Thymus (tissue), 14 donors: ENCODE measurements at places on chromosomes 11 and 22. TPM values are rescaled to one million over a fixed set of nuclear protein-coding genes. Genes with fewer than 3 reads are reported as not detected.
A peak's percentile ranks its signal among the peaks of the same experiment; 100 is the strongest.

The P2RY2 gene
- 0.52 TPM for total RNA-seq

The HYLS1 gene
- 9.0 TPM for total RNA-seq

- H3K27me3 ChIP-seq: no peaks in the 10 kb centered on the region
- H3K27ac ChIP-seq: peak overlapping the region; percentile 99
- no peak for DNase-seq
These were observed 1.2 kb downstream of the GRK2 start for GRCh38 chr11:67267188-67268080.

- no peaks in the 10 kb centered on the region for H3K36me3 ChIP-seq
- no peak overlapping the region for H3K27ac ChIP-seq
- no peaks in the 10 kb centered on the region for H3K4me1 ChIP-seq
- H3K27me3 ChIP-seq: no peaks in the 10 kb centered on the region
These were observed 207.1 kb upstream of the ARHGAP20 start for GRCh38 chr11:110919241-110919922.

GRCh38 chr11:133058501-133058900 lies 473.8 kb downstream of the OPCML start:
- no peak for DNase-seq
- no peaks in the 10 kb centered on the region for H3K4me1 ChIP-seq
- H3K27me3 ChIP-seq: peaks cover 13% of the 10 kb centered on the region
- no peak overlapping the region for H3K4me3 ChIP-seq
- H3K36me3 ChIP-seq: no peaks in the 10 kb centered on the region

- DNase-seq: no peak
- H3K4me3 ChIP-seq: no peak overlapping the region
- H3K4me1 ChIP-seq: no peaks in the 10 kb centered on the region
- no peaks in the 10 kb centered on the region for H3K36me3 ChIP-seq
- no peak overlapping the region for H3K27ac ChIP-seq
These were observed 15.8 kb upstream of the SLC36A4 start for GRCh38 chr11:93213622-93214021.

GRCh38 chr11:97973352-97973857 lies 1047.3 kb upstream of the CNTN5 start:
- no peaks in the 10 kb centered on the region for H3K36me3 ChIP-seq
- no peaks in the 10 kb centered on the region for H3K27me3 ChIP-seq
- H3K4me1 ChIP-seq: no peaks in the 10 kb centered on the region
- H3K27ac ChIP-seq: no peak overlapping the region

DNA sequence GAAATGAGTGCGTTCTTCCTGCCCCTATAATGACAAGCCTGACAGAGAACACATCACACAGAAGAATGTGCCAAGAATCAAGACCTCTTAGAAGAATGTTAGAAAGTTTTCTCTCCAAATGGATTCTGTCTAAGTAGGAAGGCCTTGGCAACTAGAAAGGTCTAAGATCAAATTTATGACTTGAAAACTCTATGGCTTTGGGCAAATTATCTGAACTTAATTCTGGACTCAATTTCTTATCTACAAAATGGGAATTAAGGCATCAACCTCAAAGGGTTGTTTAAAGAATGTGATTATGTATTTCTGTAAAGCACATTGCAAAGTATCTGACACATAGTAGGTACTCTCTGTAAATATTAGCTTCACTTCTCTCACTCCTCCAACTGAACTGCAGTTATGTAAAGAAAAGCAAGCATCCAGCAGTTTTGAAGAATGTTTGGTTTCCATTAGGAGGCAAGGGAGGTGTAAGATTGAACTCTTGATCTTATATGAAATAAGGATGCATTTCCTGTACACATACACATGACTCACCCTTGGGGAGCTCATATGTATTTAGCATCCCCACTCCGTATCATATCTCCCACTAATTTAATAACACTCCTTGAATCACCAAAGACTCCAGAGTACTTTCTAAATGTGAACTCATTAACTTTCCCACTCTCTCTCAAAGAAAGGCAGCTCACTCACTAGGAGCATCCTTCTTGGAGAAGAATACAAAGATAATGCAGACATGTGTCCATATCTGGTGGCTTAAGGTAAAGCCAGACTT lies 77.6 kb downstream of the ETS1 start:
- no peaks in the 10 kb centered on the region for H3K27me3 ChIP-seq
- no peak overlapping the region for H3K4me3 ChIP-seq
- H3K4me1 ChIP-seq: peaks cover 62% of the 10 kb centered on the region
- H3K36me3 ChIP-seq: peaks cover 88% of the 10 kb centered on the region
- DNase-seq: no peak

GRCh38 chr11:122786896-122787295 lies 51.4 kb upstream of the CRTAM start:
- H3K27me3 ChIP-seq: no peaks in the 10 kb centered on the region
- no peak overlapping the region for H3K4me3 ChIP-seq
- DNase-seq: no peak
- no peaks in the 10 kb centered on the region for H3K4me1 ChIP-seq

- no peak overlapping the region for H3K27ac ChIP-seq
- no peak for DNase-seq
- H3K27me3 ChIP-seq: no peaks in the 10 kb centered on the region
- H3K4me1 ChIP-seq: no peaks in the 10 kb centered on the region
- no peaks in the 10 kb centered on the region for H3K36me3 ChIP-seq
- no peak overlapping the region for H3K4me3 ChIP-seq
These were observed 495.6 kb upstream of the KIRREL3 start for GRCh38 chr11:127496165-127496564.

- no peaks in the 10 kb centered on the region for H3K27me3 ChIP-seq
- no peaks in the 10 kb centered on the region for H3K4me1 ChIP-seq
- DNase-seq: no peak
- no peaks in the 10 kb centered on the region for H3K36me3 ChIP-seq
These were observed 309.6 kb downstream of the METTL15 start for GRCh38 chr11:28417601-28418323.

- H3K4me3 ChIP-seq: no peak overlapping the region
- H3K36me3 ChIP-seq: no peaks in the 10 kb centered on the region
- no peak for DNase-seq
- no peak overlapping the region for H3K27ac ChIP-seq
These were observed 193.6 kb downstream of the EFCAB6 start for GRCh38 chr22:43618517-43618916.
